LoVo (cell line): ENCODE measurements at places on chromosomes 1 and 21.

GRCh38 chr1:18058981-18059605 is 48.5 kb upstream of the IGSF21 start:
- DNase-seq: no peak

DNA sequence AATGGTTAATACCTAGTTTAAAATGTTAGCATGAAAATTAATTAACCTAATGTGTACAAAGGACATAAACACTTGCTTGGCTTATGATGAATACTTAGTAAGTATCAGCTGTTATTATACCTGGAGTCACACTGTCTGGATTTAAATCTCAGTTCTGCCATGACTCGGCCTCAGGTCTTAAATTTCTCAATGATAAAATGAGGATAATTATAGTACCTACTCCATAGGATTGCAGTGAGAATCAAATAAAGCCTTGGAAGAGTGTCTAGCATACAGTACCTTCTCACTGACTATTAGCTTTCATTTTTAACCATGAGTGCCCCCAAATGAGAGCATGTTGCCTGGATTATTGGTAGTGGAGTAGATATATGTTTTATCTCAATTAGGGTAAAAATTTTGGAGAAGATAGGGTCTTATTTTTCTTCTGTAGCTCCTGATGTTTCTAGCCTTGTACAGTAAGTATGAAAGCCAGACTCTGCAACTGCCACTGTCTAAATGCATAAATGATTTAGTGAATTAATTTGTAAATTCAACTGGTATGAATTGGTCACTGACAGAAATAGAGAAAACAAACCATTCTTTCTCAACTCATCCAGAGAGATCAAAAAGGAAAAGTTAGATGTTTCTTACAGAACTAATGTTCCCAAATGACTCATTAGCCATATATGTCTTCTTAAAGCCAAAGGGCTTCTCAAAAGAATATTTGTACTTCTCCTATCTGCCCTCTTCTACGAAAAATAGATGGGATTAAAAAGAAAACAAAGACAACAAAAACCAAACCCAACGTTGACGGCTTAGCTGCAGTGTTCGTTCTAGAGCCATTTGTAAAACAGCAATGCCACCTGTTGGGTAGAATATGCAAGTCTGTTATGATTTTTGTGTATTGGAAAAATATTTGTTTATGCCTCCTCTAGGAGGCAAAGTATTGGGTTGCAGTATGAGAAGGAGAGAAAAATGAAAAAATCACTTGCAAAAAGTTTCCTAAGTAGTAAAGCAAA is 53.8 kb upstream of the MROH9 start:
- DNase-seq: peak; percentile 15

DNA sequence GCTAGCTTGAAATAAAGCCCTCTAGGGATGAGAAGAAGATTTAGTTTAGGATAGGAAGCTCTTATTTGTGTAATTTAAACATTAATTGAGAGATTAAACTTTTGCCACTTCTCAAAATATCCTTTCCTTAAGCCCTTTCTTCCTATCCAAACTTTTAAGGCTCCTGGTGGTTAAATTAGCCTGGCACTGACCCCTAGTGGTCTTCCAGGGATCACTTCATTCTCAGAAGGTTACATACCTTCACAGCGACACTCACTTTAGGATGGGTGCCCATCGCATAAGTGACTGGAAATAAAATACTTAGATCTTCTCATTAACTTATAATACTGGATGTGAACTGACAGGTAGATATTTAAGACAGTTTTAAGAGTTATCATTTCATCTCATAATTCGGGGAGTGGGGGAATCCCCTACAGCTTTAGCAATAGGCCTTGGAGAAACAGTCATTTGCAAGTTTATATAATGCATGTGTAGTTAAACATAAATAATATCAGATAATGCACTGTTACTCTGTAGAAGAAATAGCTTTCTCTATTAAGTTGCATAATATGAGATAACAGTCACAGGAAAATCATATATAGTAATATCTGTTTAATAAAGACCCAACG is 7.4 kb downstream of the LHX9 start:
- peak; percentile 73 for DNase-seq

DNA sequence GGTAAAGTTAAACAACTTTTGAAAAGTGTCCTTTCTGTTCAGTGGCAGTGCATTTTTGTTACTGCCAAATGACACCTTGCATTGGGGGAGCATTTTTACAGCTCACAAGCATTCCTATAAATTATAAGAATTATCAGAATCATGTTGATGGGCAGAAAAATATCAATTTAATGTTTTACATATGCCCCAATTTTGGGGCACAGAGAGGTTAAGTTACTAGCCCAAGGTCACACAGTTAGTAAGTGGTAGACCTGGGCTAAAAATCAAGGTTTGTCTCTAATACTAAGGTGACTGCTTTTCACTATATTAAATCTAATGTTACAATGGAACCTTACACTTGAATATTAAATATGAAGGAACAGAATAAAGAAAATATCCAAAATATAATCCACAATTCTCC is 180.1 kb upstream of the IVNS1ABP start:
- no peak for DNase-seq

DNA sequence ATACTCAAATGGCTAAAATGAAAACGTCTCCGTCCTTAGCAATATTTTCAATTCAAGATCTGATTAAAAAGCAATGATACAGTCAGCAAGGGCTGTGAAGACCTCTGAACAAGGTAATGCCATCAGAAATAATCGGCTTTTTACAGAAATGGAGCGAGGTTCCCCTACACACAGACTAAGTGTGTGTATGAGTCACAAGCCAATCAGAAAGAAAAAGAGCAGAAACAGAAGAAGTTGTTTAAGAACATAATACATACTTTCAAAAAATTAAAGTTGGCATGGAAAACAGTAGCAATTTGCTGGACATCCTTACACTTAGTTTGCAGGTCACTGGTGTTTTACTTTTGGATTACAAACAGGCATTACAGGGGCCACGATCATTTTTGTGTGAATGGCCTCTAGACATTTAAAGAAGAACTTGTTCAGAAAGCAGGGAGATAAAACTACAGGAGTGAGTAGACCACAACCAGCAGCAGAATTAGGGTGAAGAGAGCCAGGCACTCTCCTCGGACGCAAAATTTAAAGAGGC is 350.0 kb upstream of the RUNX1 start:
- no peak for DNase-seq

DNA sequence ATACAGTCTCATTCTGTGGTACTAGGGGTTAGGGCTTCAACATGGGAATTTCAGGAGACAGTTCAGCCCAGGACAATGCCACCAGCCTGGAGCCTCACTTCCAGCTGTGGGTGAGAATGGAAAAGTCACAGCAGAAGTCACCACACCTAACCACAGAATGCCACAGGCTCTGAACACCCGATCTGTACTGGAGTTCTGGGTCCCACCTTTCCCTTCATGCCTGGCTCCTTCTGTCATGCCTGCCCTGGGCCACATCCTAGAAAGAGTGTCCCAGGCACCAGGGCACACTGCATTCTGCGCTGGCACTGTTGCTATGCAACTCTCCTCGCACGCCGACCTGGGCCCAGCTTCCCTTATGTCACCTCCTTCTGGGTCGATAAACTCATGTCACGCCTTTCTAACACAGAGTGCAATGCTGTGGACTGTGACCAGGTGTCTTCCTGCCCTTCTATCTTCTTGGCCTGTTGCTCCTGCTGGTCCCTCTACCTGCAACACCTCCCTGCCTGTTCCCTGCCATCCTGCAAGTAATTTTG is 21.2 kb downstream of the RCSD1 start:
- no peak for DNase-seq

DNA sequence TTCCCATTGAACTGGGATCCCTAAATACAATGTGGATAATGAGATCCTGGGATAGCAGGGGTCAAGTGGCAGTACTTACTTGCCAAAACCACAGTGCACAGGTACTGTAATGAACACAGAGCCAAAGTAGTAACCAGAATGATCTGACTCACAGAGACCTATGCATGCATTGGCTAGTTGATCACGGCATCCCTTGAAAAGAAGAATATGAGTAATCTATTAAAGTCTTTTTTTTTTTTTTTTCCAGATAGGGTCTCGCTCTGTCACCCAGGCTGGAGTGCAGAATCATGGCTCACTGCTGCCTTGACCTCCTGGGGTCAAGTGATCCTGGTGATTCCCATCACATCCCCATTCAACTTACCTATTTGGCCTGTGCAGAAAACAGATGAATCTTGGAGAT is 29.4 kb upstream of the EIF4G3 start:
- DNase-seq: no peak

- DNase-seq: no peak
These were observed 71.3 kb downstream of the ATP5PO start for GRCh38 chr21:33844104-33844889.

DNA sequence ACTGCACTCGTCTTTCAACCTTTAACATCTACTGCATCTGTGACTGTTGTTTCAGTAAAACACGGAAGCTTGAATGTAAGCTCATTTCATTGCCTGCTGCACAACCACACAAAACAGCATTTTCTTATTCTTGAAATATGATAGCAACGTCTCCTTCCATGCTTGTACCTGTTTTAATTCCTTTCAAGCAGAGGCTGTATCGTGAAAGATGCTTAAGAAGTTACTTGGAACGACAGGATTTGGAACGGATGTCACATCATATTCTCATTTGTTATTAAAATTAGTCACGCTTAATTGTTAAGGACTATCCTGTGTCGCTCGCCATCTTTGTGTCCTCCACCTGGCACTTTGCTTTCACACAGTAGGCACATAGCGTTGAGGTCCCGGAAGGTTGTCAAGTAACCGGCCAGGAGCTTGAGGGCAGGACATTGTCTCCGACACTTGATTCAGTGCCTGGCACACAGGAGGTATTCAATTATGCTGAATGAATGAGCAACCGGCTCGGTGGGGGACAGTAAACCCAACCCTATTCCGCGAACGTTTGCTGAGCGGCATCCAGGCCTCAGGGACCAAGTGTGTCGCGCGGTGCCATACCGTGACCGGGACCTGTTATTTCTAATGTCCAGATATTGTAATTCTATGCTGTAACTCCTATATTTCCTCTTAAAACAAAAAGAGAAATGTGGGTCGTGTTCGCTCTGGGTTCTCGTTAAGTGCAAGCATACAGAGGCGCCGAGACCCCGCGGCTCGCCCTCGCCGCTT is 499 bp upstream of the SH3GLB1 start:
- no peak for DNase-seq

GRCh38 chr1:53731779-53732305 is 7.1 kb downstream of the GLIS1 start:
- no peak for DNase-seq

GRCh38 chr1:20540281-20540680 is 12.1 kb upstream of the FAM43B start:
- no peak for DNase-seq

- no peak for DNase-seq
These were observed 19.1 kb upstream of the KIAA1614 start for GRCh38 chr1:180893614-180894013.

GRCh38 chr1:86696522-86696921 is 7.9 kb upstream of the SH3GLB1 start:
- DNase-seq: no peak

DNA sequence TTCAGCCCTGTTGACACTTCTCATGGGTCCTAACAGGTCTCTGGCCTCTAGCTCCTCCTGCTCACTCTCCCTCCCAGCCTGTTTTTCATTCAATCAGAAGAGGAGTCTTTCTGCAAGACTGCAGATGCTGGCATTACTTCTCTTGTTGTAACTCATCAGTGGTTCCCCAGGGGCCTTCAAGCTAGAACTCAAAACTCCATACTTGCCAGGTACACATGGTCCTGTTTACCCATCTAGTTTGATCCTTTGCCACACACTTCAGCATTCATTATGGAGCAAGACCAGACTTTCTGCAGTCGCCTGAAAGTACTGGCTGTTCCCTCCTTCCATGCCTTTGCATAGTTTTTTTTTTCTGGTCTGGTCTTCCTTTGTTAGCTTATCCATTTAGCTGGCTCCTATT is 47.9 kb downstream of the SERBP1 start:
- DNase-seq: no peak

DNA sequence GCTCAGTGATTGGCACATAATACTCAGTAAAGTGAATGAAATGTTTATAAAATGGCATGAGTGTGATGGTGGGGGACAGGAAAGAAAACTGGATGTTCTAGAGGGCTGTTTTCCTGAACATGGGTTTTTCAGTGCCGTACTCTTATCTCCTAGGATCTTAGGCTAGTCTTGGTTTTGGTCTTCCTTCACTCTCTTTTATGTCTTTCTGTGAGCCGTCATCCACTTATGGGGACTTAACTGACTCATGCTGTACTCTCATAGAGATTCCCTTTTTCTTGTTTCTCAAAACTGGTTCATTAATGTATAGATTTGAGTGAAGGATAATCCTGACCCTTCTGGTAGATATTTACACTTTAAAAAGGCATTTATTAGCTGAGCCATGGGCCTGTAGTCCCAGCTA is 16.6 kb downstream of the AGO3 start:
- no peak for DNase-seq

- DNase-seq: peak; percentile 60
These were observed 160.6 kb upstream of the USP24 start for GRCh38 chr1:55375617-55376258.

- no peak for DNase-seq
These were observed 119.9 kb downstream of the HS2ST1 start for GRCh38 chr1:87034351-87034750.

DNA sequence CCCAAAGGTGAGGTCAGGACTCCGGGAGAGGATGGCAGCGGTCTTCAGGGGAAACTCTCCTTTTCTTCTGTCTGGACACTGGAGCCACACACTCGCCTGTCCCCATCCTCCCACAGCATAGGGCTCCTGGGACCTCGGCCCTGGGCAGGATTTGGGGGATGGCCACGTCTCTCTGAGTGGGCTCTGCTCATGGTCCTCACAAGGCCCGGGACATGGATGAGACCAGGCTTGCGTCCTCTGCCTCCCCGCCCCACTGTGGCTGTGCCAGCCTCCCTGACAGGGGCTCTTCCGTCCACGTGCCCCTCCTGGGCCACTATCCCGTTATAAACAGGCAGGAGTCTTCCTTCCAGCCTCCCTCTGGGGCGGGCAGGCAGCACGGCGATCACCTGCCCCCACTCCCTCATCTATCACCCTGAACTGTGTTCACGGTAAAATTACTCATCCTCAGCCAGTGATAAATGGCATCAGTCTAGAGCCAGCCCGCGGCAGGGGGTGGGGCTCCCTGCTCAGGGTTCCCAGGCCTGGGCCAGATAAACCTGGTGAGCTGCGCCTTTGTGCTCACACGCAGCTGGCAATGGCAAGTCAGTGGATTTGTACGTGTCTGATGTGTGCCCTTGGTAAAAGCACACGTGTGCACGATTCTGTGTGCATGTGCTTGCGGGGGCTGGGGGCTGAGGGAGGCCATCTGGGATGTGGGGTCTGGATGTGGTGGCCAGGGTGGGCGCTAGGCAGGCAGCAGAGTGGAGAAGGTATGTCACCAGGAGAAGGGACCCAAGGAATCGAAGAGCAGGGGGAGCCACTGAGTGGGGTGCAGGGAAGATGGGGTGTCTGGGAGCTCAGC is 12.6 kb upstream of the SAMD11 start:
- no peak for DNase-seq
